ENCODE measurements at places on chromosomes 5 and 9.

DNA sequence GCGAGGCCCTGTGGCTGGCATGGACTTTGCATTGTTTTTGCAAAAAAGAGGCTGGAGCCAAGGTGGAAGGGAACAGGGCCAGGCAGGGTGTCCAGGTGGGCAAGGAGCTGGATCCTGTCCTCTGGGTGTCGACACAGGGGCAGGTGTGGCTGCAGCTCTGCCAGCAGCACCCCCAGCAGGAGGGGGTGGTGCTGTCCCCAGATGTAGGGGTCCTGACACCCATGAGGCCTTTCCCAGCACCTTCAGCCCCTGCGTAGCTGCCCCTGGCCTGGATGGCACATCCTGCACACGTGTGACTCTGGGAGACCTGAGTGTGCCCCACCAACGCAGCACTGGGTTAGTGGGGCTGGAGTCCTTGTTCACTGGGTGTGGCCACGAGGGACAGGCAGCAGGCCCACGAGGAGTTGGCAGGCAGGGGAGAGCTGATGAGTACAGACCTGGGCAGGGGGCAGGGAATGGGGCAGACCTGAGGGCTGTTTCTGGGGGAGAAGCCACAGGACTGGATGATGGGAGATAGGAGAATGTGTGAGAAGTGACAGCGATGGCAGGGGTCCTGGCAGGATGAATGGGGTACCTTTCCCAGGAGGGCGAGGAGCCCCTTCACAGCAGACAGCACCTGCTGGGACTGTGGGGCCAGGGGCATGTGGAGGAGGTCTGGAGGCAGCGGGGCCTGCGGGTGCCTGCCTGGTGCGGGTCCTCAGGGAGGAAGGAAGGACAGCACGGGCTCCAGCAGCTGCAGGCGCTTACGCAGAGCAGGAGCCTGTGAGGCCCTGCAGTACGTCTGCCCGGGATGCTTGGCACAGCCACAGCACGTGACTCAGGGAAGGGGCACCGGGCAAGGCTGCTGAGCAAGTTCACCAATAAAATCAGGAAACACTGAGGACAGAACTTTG is 3.6 kb upstream of the RASGEF1C start:
- DNase-seq, result no peak

GRCh38 chr5:146744068-146744745 is 134.3 kb downstream of the PPP2R2B start:
- no peak for DNase-seq

DNA sequence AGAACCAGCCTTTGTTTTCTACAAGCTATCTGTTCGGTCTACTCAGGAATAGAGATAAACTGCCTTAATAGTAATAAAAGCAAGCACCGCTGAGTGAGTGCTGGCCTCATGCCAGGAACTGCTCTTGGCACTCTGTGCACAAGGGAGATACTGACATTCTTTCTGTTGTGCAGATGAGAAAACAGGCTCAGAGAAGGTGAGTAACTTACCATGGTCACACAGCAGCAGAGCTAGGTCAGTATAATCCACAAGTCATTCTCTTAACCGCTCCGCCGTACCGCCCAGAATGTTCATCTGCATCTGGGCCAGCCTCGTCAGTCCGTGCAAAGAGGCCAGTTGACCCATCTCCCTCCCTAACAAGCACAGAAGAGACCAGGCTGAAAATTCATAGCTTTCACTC is 27.4 kb downstream of the QRFP start:
- no peak for DNase-seq

GRCh38 chr9:84891924-84892323 is 222.4 kb downstream of the NTRK2 start:
- DNase-seq, result no peak

DNA sequence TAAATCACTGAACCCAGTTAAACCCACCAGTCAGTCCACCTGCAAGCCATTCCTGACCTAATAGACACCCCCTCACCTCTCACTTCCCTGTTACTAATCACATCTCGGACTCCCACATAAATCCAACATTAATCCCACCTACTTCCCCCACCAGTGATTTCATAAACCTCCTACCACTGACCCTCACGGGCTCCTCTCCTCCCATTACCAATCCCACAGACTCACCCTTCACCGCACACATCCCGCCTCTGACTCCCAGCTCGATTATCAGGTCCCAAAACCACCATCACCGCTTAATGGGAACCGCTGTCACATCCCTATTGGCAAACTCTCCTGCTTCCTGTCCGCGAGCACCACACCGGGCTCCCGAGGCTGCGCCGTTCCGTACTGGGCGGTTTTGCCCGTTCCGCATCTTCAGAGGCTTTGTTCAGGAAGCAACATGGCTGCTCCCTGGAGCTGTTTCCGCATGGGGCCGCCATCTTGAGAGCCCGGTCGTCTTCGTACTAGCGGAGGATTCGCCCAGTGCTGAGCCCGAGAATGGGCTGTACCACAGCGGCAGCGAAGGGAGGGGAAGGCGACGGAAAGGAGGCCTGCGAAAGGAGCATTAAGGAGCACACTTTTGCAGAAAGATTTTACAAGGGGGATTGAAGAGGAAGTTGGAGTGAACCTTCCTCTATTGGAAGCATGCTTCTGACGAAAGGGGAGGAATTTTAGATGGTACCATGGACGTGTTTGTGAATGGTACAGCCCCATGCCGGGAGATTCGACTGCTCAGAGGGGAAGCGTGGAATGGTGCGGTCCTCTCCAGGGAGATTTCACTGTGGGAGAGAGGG is at the start of gene ZNF300:
ZNF300 (minus strand) TSS at position 502 of the 833 bp plus-strand sequence. CDS start 1,825 bp downstream, outside the sequence.
- peak; percentile 26 for DNase-seq

DNA sequence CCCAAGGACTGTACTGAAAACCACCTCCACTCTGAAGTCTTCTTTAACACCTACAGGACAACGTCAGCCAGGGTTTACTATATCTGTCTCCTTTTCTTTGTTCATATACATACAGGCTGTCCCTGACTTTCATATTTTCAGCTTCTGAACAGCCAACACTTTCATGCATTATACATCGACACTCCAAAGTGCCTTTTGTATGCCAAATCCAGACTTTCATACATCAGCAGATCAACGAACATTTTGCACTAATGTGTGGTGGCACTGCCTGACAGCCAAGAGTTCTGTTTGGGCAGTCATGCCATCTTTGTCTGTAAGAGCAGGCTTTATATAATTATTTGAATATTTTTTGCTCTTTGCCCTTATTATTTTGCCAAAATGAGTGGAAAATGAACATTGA is 487.4 kb downstream of the CETN3 start:
- no peak for DNase-seq

DNA sequence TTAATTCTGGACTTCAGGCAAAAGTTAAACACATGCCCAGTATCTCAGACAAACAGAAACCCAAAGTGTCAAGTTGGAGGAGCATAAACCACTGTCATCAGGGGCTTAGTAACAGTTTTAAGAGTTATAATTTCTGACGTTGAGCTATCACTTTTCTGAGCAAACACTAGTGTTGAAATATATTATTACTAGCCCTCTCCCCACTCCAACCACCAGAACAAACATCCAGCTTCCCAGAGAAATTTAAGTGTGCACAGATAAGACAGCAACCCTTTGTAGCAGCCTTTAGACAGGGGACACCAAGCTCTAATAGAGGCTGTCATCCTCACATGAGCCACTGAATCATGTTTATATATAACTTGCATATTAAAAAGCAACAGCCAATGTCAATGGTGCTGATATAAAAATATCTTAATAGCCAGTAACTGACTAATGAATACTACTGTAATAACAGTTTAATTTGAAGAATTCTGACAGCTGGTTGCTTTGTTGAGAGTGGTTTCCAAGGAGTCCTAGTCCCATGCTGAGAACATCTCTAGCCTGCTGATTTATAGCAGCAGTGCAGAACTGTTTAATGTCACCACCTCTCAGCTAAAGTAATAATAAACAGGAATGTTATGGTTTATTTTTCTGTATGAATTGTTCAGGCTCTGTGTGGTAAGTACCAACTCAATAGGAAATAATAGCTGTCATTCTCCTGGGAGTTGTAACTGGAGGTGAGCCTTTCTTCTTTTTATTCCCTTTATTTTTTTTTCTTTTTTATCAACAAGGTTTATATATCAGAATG is 528.7 kb upstream of the ZNF608 start:
- DNase-seq, result no peak

- no peak for DNase-seq
These were observed 422.9 kb downstream of the DTWD2 start for GRCh38 chr5:118565335-118565971.

- no peak for DNase-seq
These were observed 97.7 kb upstream of the HCN1 start for GRCh38 chr5:45793638-45794532.

DNA sequence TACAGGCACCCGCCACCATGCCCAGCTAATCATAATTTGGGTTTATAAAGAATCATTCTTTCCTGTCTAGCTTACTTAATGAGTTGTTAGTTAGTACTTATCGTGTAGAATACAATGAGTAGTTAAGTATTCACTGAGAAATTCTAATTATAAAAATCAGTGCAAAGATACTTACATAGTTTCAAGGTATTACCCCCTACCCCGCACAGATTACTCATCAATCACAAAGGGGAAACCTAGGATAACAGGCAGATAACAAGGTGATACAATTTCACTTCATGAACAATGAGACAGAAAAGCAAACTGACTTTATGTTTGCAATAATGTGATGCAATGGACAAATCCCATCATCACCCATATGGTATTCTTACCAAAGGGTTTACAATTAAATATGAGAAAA is 109.6 kb downstream of the FAM174A start:
- no peak for DNase-seq

DNA sequence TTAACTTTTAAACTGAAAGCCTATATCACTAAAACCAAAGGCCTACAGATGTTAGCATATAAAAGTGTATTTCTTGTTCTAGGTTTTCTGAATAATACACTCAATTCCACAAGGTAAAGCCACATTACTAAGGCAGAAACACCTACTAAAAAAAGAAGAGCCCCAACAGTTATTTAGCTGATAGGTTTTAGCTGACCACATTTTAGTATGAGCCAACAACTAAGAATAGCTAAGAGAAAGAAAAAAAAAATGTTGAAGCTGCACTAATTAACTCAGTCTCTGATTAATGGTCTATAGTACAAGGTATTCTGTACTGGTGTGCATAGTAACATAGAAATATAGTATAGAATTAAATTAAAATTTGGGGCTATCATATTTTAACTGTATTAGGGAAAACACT is 23.5 kb downstream of the ZFR start:
- DNase-seq, result no peak

DNA sequence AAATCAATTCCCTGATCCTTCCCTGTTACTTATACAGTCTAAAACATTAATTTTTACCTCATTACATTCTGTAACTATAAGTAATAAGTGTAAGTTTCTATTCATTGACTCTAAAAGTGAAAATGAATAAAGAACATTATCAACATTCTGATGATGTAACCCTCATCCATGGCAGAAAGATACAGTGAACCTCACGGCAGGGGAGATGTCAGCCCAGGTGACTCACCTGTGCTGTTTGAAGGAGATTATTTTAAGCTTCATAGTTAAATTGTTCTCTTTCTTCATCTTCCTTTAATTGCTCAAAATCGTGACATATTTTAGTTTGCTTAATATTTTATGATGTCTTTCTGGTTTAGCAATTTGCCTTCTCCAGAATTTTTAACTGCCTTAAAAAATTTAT is 268.1 kb downstream of the FSTL4 start:
- DNase-seq, result no peak

GRCh38 chr5:164002214-164002613 is 496.8 kb downstream of the MAT2B start:
- DNase-seq, result no peak

DNA sequence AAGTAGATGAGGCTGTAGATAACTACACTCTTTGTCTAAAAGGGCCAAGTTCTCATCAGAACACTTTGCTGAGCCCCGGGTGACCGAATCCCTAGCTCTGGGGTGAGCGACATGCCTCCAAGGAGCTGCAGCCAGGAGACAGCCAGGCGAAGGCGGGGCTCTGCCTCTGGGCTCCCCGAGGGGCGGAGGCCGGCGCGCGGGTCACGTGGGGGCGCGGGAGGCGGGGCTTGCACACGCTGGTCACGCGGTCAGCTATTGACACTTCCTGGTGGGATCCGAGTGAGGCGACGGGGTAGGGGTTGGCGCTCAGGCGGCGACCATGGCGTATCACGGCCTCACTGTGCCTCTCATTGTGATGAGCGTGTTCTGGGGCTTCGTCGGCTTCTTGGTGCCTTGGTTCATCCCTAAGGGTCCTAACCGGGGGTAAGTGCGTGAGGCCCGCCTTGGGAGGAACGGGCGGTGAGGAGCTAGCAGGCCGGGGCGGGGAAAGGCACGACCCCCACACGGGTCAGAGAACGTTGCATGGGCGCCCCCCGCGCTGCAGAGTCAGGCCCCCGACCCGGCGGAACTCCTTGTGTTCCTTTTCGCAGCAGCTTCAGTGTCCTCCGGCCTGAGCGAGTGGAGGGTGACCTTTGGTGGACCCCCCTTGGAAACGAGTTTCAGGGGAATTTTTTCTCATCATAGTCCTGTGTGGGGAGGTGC is at the start of gene ATP6V0E1:
ATP6V0E1 (plus strand) TSS at position 230 of the 702 bp plus-strand sequence; CDS start at position 320, 90 bp downstream.
- DNase-seq, result peak; percentile 87

DNA sequence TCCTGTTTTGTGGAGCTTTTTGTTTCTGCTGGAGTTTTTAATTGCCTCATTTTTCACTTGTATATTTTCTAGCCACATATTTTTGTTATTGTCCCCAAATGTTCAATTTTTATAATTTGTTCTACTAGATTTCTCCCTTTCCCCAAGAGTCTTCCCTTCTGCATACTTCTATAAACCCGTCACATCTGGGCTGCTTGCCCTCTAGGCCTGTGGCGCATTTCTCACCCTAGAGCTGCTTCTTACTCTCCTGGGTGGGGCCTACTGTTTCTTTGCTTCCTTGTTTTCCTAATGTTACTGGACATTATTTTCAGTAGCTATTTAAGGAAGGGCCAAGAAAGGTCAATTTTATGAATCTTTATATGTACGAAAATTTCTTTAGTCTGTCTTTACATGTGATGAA is 51.5 kb downstream of the NXNL2 start:
- DNase-seq, result no peak

- DNase-seq, result no peak
These were observed 236.2 kb downstream of the SAXO1 start for GRCh38 chr9:18796696-18797270.

GRCh38 chr5:102670224-102670836 is 84.8 kb upstream of the PAM start:
- DNase-seq, result no peak

- DNase-seq, result no peak
These were observed 416.4 kb downstream of the CSNK1G3 start for GRCh38 chr5:123928401-123928800.
